ENCODE measurements at places on chromosomes 2 and 18. TPM values are rescaled to one million over a fixed set of nuclear protein-coding genes. Genes with fewer than 3 reads are reported as not detected.

DNA sequence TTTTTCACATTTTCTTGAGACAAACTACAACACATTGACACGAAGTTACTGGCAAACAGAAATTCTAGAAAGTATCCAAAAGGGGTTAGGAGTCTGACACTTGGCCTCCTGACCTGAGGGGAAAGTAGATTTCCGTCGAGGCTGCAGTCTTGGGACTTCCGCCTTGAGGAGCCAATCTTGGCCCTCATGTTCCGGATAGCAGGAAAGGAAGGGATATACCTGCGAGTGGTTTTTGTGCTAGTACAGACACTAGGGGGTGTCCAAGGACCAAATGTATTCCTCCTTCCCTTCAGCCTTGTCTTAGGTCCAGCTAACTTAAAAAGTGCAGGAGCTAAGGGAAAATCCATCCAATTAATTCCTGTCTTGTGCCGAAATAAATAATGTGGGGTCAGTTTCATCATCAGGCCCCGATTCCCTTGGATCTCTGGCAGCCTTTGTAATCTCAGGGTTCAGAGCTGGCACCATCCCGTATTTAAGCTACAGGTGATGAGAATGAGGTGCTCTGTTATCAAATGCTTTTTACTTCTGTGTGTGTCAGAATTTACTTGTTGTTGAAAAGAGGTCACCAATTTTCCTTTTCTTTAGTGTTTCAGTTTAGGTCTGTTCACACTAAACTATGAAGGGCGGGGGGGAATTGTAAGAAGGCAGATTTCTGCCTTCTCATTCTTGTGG lies 330.2 kb upstream of the FANCL start:
- peak; percentile 80 for DNase-seq

The FTCDNL1 gene
- 2.3 TPM for total RNA-seq

- no peak for DNase-seq
Measured at GRCh38 chr2:151204756-151205155, 56.9 kb downstream of the RBM43 start.

GRCh38 chr18:67467188-67467587 lies 49.3 kb downstream of the DSEL start:
- DNase-seq: no peak

DNA sequence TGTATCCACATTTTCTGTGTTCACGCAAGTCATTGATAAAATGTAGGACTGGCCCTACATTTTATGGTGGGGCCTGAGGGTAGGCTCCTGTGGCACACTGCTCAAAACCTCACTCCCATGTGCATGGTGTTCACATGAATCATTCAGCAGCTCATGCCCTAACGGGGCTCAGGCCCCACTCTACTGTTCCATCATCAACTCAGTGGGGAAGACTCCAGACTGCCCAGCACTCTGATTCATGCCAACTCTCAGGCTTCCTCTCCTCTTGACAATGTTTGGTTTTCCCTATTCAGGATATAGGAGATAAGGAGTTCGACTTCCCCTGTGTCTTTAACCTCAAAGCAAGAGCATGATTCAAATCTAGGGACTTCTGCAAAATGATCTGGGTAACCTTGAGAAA lies 92.0 kb upstream of the BOD1L2 start:
- no peak for DNase-seq

The SLC5A7 gene
- total RNA-seq: not detected

The DSG1 gene
- total RNA-seq: 0.02 TPM

GRCh38 chr2:120821446-120822160 lies 85.9 kb downstream of the GLI2 start:
- no peak for DNase-seq

DNA sequence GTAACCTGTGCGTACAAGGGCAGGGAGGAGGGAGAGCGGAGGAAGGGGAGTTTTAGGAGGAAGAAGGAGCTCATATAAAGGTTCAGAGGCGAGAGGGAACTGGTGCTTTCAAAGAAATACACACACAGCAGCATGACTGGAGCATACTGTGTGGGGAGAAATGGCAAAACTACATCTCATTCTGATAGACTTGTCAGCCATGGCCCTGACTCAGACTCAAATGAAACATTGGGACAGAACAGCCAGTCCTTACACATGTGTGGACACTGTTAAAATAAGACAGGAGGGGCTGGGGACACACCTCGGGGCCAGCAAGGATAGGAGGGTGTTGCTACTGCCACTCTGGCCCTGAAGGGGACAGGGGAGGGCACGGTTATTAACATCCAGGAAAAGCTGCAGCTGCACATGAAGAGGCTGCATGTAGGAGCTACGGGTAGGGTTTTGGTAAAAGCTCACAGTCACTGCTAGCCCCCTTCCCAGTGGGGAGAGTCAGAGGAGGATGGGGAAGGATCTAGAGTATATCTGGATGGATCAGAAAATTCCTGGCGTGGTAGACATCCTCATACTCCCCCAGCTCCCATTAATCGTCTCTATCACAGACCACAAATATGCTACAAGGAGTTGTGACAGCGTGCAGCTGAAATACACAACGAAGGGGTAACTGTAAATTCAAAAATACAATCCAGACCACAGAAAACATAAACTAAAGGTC lies 110.5 kb downstream of the GATA6 start:
- DNase-seq: peak; percentile 21

DNA sequence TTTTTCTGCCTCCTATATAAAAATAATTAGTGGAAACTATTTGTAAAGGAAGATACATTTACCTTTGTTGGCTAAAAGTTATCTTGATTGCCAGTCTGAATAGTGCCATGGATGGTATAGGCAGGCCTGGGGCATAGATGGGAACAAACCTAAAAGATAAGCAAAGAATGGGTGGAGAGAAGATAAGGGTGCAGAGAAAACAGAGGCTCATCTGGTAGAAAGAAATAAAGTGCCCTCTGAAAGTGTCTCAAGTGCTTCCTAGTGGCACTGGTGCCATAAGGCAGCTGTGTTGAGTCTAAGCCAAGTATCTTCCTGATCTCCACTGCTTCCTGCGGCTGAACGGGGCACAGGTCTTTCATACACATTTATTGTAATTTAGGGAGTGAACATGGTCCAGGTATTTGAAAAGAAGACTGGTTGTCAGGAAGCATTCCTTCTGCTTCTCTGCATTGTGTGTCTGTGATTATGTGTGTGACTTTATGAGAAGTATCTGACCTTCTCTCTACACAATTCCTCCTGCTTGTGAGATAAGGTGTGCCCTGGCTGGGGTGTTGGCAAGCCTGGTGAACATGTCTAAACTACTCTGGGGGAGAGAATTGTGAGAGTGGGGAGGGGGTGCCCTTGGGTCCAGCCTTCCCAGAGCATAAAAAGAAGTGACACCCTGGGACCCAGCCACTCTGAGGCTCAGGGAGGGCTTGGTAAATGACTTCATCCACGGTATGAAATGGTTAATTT lies 280.5 kb downstream of the CAMKMT start:
- DNase-seq: no peak

- no peak for DNase-seq
Measured at GRCh38 chr18:58865701-58866065, 1.0 kb downstream of the ZNF532 start.

GRCh38 chr2:21821672-21822227 lies 698.0 kb downstream of the TDRD15 start:
- DNase-seq: no peak

The PUM2 gene
- 12.6 TPM for total RNA-seq

DNA sequence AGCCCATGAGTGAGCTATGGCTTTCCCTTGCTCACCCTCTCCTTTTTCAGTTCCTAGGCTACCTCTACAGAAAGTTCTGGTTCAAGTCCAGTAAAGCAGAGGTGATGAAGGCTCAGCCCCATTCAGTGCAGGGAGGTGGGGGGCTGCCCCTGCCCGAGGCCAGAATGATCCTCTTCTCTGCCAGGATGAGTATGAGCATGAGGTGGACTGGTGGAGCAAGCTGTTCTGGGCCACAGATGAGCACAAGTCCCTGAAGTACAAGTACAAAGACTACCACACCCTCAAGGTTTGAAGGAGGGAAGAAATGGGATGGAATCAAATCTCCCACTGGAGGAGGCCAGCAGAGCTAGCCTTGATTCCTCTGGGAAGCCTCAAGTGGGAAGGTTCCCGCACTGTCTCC lies 42.4 kb downstream of the LMAN2L start:
- DNase-seq: no peak

GRCh38 chr18:32439802-32440201 lies 30.9 kb downstream of the GAREM1 start:
- DNase-seq: no peak

All from H4 (cell line).